Posterior vena cava (tissue), 2 donors: ENCODE measurements at places on chromosomes 12 and 14. TPM values are rescaled to one million over a fixed set of nuclear protein-coding genes. Genes with fewer than 3 reads are reported as not detected.

GRCh38 chr12:116919247-116919661 lies 8.5 kb downstream of the FBXW8 start:
- no peak for DNase-seq

GRCh38 chr12:125271892-125272291 lies 206.7 kb downstream of the AACS start:
- no peak for DNase-seq

- DNase-seq = no peak
Measured at GRCh38 chr12:13940335-13940865, 41.0 kb downstream of the GRIN2B start.

DNA sequence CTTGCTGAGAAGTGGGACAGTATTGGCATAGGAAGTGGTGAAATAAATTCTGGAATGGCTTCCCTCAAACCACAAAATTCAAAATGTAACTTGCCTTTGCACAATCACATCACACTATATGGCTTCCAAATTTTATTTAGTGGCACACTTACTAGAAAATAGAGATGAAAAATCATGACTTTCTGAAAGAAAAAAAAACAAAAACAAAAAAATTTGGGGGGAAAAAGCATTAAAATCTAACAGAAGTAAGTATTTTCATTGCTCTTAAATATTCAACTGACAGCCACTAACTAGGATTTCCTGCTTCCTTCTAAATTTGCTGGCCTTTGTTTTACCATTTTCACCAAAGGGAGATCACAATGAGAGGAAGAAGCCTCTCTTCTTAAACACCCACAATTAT lies 23.0 kb downstream of the ATF7 start:
- no peak for DNase-seq

GRCh38 chr14:90491221-90491885 lies 94.5 kb downstream of the CALM1 start:
- peak; percentile 90 for DNase-seq

- no peak for DNase-seq
Measured at GRCh38 chr14:51447411-51447810, 204.3 kb upstream of the FRMD6 start.

- DNase-seq = no peak
Measured at GRCh38 chr14:55508676-55509075, 68.3 kb upstream of the TBPL2 start.

The DDIT3 gene
- total RNA-seq = 34.0 TPM

DNA sequence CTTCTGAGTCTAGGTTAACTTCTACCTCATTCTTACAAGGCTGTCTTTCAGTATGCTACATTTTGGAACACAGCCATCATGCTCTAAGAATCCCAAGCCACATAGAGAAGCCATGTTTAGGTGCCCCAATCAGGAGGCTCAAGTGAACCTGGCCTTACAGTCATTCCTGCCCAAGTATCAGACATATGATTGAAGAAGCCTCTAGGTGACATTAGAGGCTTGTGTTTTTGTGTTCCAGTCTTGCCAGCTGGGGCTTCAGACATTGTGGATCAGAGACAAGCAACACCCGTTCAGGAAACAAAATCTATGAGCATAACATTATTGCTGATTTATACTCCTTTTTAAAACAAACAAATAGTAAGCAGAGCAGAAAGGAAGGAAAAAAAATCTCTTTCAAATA lies 8.1 kb upstream of the SLC16A7 start:
- DNase-seq = no peak

The SLC6A12 gene
- total RNA-seq = 1.00 TPM

The RIMBP2 gene
- total RNA-seq = 1.7 TPM

The JPH4 gene
- total RNA-seq = 5.6 TPM

DNA sequence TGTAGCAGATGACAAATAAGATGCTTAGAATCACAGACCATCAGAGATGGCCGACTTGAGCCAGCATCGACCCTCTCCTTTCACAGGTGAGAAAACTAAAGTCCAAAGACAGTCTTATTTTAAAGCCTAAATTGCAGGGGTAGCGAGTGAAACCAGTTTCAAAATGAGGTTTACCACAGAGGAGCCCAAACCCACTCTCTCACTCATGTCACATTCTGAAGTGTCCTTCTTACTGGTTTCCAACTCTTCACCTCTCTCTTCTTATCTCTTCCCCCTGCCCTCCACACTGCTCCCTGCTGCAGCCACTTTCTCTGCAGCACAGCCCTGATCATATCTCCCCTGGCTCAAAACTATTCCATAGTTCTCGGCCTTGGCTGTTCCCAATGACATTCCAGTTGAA lies 57.0 kb upstream of the NID2 start:
- no peak for DNase-seq
